ENCODE measurements at places on chromosomes 3 and 15.

DNA sequence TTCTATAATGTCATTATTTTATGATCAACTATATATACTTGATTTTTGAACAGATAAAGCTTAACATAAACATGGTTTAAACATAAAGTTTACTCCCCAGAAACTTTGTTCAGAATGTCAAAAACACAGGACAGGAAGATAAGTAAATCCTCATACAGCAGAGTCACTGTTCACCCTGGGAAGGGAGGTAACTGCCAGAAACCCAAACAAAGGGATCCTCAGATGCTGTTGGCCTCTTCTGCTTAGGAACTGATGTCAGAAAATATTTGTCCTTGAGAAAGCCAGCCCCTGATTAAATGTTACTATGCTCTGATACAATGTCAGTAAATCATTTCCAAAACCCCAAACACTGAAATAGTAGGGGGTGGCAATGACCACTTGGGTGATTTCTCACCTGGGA is 185.3 kb downstream of the TJP1 start:
- DNase-seq = no peak

DNA sequence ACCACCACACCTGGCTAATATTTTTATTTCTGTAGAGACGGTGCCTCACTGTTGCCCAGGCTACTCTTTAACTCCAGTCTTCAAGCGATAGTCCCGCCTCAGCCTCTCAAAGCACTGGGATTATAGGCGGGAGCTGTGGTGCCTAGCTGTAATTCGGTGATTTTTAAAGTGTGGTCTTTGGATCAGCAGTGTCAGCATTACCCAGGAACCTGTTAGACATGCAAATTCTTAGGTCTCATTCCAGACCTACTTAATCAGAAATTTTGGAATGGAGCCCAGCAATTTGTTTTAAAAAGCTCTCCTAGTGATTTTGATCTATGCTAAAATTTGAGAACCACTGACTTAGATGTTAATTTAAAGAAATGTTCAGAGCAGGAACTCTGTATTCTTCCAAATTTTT is 51.9 kb downstream of the GOLM2 start:
- DNase-seq = peak; percentile 8

DNA sequence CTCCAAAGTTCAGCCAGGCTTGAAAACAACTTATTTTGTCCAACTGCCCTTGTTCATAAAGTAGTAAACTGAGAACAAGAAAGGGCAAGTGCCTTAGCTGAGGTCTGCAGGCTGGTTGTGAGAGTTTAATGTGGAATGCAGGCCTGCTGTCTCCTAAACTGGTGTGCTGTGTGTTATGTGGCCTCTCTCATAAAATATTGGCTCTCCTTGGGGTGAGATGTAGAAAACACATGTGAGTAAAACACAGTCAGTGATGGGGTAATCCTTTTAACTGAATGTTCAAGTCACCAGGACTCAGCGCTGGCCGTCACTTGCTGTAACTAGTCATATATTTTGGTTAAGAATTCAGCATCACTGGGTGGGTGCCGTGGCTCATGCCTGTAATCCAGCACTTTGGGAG is 7.1 kb upstream of the ST6GAL1 start:
- DNase-seq = no peak

GRCh38 chr3:99236576-99236975 is 335.1 kb upstream of the DCBLD2 start:
- DNase-seq = no peak

GRCh38 chr15:69742361-69742760 is 289.7 kb downstream of the RPLP1 start:
- no peak for DNase-seq

GRCh38 chr15:40793216-40793989 is 13.5 kb upstream of the ZFYVE19 start:
- DNase-seq = no peak

DNA sequence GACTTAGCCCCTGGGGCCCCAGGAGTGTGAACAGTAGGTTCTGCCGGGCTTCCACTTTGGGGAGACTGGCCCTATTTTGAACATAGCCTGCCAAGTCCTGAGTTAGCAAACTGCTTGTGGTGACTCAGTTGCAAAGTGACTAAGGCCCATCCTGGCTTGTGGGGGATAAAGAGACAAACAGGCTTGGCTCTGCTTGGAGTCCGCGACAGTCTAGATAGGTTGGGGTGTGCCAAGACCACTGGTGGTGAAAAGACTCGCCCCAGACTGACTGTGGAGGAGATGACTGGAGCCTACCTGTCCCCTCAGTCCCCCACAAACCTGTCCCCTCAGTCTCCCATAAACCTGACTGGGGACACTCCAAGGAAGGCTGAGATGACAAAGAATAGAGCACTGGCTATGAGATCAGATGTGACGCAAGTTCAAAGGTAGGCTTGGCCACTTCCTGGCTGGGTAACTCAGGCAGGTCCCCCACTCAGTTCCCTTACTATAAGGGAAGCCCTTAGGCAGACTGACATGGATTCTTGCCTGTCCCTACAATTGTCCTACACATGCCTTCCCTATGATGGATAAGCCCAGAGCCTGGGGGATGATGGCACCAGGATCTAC is 4.3 kb downstream of the DNASE1L3 start:
- no peak for DNase-seq

- no peak for DNase-seq
These were observed 374.1 kb downstream of the FHIT start for GRCh38 chr3:60877188-60877587.

GRCh38 chr15:48652510-48653076 is 7.1 kb upstream of the FBN1 start:
- no peak for DNase-seq

GRCh38 chr3:196268284-196269163 is 19.0 kb downstream of the PCYT1A start:
- DNase-seq = no peak

DNA sequence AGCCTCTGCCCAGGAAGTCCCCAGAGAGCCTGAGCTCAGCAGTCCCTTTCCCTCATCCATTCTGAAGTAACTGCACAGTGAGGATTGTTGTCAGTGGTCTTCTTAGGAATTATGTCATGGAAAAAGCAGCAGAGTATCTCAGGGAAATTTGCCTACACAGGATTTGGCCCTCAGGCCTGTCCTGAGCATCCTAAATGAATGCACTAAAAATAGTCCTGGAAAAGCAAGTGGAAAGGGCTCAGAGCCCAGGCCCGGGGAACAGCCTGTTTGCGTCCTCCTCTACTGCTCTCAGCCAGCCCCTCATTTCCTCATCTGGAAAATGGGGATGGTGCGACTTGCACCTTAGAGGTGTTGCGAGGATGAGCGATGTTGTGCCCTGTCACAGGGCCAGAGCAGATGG is 21.6 kb downstream of the LYSMD4 start:
- no peak for DNase-seq

GRCh38 chr3:76310667-76311066 is 525.3 kb upstream of the ZNF717 start:
- no peak for DNase-seq

GRCh38 chr3:64685800-64686445 is 1.9 kb downstream of the ADAMTS9 start:
- peak; percentile 57 for DNase-seq

- DNase-seq = no peak
These were observed at the start of gene CLN6 for GRCh38 chr15:68229386-68230156. CLN6 (minus strand) TSS chr15:68229728; CDS start chr15:68229584, 144 bp downstream.

Data from DMS79 (cell line).